ENCODE measurements at places on chromosomes 6 and 20.
A peak's percentile ranks its signal among the peaks of the same experiment; 100 is the strongest.

DNA sequence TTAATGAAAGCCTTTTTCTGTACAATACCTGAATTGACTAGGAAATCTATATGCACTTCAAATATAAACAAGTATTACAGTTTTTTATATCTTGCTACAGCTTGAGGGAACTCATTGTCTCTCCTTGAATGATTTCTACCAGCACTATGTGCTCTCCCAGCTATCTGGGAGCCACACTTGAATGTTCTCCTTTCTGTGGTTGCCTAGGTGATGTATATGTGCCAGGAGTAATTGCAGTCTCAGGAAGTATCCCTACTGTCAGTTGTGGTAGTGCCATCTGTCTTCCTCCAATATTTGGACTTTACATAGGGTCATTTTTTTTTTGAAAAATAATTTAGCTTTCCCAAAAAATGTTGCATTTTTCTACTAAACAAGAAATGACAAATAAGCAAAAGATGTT lies 288.0 kb upstream of the PLCB4 start:
- H3K27me3 ChIP-seq: no peaks in the 10 kb centered on the region
- no peaks in the 10 kb centered on the region for H3K4me1 ChIP-seq
- H3K36me3 ChIP-seq: no peaks in the 10 kb centered on the region
- no peak for DNase-seq
- H3K4me3 ChIP-seq: no peak overlapping the region
- no peak overlapping the region for H3K27ac ChIP-seq

- DNase-seq: no peak
- H3K36me3 ChIP-seq: no peaks in the 10 kb centered on the region
- no peaks in the 10 kb centered on the region for H3K27me3 ChIP-seq
- H3K27ac ChIP-seq: no peak overlapping the region
Observed at GRCh38 chr6:45791211-45792168, 224.2 kb downstream of the CLIC5 start.

- H3K4me3 ChIP-seq: no peak overlapping the region
- H3K27me3 ChIP-seq: no peaks in the 10 kb centered on the region
- DNase-seq: no peak
- H3K27ac ChIP-seq: no peak overlapping the region
- no peaks in the 10 kb centered on the region for H3K36me3 ChIP-seq
Observed at GRCh38 chr6:130778946-130779657, 48.1 kb upstream of the SMLR1 start.

DNA sequence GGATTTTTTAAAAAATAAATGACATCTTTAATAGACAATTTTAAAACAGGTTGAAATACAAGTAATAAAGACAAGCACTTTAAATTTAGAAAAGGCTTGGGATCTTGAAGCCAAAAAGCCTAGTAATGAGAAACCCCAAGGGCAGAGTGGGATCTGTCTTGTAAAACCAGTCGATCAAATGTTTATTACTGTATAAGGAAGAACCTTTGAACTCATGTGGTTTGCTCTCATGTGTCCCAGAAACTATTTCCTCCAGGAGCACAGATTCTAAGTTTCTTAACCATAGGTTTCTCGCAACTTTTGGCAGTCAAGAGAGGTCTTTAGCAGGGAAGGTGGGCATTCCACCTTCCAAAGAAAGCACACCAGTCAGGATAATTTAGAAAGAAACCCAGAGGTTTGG lies 541.7 kb upstream of the BTBD3 start:
- H3K27me3 ChIP-seq: no peaks in the 10 kb centered on the region
- H3K4me3 ChIP-seq: no peak overlapping the region
- no peaks in the 10 kb centered on the region for H3K4me1 ChIP-seq

- H3K27me3 ChIP-seq: no peaks in the 10 kb centered on the region
- no peaks in the 10 kb centered on the region for H3K4me1 ChIP-seq
- H3K4me3 ChIP-seq: no peak overlapping the region
- no peak overlapping the region for H3K27ac ChIP-seq
- DNase-seq: no peak
Observed at GRCh38 chr6:55886185-55886836, 10.9 kb upstream of the BMP5 start.

GRCh38 chr20:5085380-5085779 lies 34.4 kb downstream of the PCNA start:
- no peak overlapping the region for H3K27ac ChIP-seq
- H3K36me3 ChIP-seq: no peaks in the 10 kb centered on the region
- no peaks in the 10 kb centered on the region for H3K27me3 ChIP-seq
- H3K4me1 ChIP-seq: peaks cover 28% of the 10 kb centered on the region
- no peak overlapping the region for H3K4me3 ChIP-seq

- peaks cover 8% of the 10 kb centered on the region for H3K4me1 ChIP-seq
- peak; percentile 87 for DNase-seq
- H3K27me3 ChIP-seq: peaks cover 8% of the 10 kb centered on the region
- H3K36me3 ChIP-seq: no peaks in the 10 kb centered on the region
- H3K4me3 ChIP-seq: no peak overlapping the region
Observed at GRCh38 chr6:6407071-6407741, 86.7 kb upstream of the F13A1 start.

DNA sequence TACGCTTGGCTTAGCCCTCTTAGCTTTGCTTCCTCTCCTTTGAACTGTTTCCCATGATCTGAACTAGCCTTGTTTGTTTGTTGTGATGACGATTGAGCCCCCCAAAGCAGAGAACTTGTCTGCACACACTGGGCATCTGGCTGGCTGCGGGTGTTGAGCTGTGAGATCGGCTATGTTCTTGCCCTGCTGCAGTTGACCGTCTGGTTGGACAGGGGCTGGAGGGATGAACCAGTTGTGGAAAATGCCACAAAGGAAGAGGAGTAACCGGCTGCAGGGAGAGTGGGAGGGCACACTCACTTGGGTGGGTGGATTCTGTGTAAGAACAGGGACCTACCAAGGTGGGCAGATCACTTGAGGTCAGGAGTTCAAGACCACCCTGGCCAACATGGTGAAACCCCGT lies 12.4 kb upstream of the RSPO4 start:
- H3K27ac ChIP-seq: no peak overlapping the region
- no peak overlapping the region for H3K4me3 ChIP-seq
- DNase-seq: no peak

DNA sequence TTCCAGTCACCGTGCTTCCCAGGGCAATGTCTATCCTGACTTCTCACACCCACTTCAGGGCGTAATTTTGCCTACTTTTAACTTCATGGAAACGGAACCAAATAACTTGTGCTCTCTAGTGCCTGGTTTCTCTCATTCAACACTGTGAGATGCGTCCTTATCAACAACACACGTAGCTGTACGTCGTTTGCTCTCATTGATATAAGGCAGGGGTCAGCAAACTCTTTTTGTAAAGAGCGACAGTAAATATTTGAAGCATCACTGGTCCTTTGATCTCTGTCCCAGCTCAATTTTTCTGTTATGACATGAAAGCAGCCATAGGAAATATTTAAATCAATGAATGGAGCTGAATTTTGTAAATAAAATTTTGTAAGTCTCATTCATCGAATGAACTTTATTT lies 239.3 kb upstream of the KCNG1 start:
- H3K4me1 ChIP-seq: peaks cover 26% of the 10 kb centered on the region
- H3K36me3 ChIP-seq: no peaks in the 10 kb centered on the region
- peaks cover 13% of the 10 kb centered on the region for H3K27me3 ChIP-seq
- no peak overlapping the region for H3K4me3 ChIP-seq

DNA sequence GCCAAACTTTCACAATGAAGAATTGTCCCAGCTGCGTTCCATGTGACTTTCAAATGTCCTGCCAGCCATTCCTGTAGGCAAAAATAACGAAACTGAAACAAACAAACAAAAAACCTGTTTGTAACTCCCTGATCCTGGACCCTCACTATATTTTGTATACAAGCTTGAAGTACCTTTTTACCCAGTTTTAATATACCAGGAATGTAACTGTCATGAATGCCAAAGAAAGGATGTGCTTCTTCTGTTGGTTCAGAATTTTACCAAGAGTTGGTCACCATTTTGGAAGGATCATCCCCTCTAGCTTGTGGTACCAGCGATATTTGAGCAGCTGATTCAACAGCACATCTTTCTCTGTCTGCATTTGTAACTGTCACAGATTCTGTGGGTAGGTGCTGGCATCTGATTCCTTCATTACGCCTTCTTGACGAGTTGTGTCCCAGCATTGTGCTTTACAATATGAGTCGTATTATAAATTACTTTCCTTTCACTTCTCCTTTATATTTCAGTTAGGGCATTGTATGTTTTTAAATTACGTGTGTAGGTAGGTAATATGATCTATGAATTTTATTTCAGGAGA lies 93.9 kb downstream of the DLGAP4 start:
- H3K4me3 ChIP-seq: no peak overlapping the region
- no peak for DNase-seq
- no peak overlapping the region for H3K27ac ChIP-seq
- H3K4me1 ChIP-seq: peaks cover 4% of the 10 kb centered on the region

- peaks cover 16% of the 10 kb centered on the region for H3K36me3 ChIP-seq
- no peak overlapping the region for H3K4me3 ChIP-seq
- peak overlapping the region; percentile 88 for H3K27ac ChIP-seq
- H3K27me3 ChIP-seq: no peaks in the 10 kb centered on the region
- DNase-seq: no peak
Observed at GRCh38 chr6:38262026-38262425, 377.7 kb downstream of the BTBD9 start.

GRCh38 chr6:127900935-127901334 lies at the start of gene THEMIS:
TSS of gene THEMIS (minus strand) at chr6:127901058. CDS start at chr6:127900932, 126 bp downstream.
- H3K36me3 ChIP-seq: no peaks in the 10 kb centered on the region
- DNase-seq: no peak
- H3K27ac ChIP-seq: peak within 1 kb of the TSS; percentile 22
- no peaks in the 10 kb centered on the region for H3K4me1 ChIP-seq
- H3K27me3 ChIP-seq: no peaks in the 10 kb centered on the region
- H3K4me3 ChIP-seq: no peak within 1 kb of the TSS
